Stimulated activated CD4-positive, alpha-beta T cell treated with anti-CD3 and anti-CD28 coated beads, Interleukin-1b, Interleukin-23, amount 100 ng/mL, for 1 hour (primary cell): ENCODE measurements at places on chromosomes 7 and 10.

GRCh38 chr7:83130623-83131545, 31.8 kb downstream of the PCLO start:
- no peak for DNase-seq

GRCh38 chr10:76201962-76202361, 770.5 kb downstream of the LRMDA start:
- DNase-seq: no peak

- DNase-seq: no peak
Observed at GRCh38 chr7:148695953-148696352, 2.8 kb upstream of the CUL1 start.

DNA sequence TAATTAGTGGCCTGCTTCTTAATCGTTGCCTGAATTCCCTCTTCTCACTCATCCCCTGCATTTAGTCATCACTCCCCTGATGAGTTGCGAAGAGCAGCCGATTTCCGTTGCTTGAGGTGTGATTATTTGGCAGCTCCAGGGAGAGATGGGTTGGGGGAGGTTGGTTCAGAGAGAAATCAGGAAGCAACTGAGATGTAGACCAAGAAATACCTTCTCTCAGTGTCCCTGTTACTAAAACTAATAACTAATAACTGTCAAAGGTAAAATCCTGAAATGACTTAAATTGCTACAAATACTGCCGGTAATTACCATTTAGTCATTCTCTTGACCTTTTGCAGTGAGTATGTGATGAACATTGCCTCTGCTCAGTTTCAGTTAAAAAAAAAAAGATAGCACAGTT, 76.9 kb downstream of the ELMO1 start:
- DNase-seq: no peak

- DNase-seq: no peak
Observed at GRCh38 chr10:5573968-5574641, 49.3 kb downstream of the CALML3 start.

GRCh38 chr7:140625908-140626868, 14.4 kb downstream of the DENND2A start:
- DNase-seq: no peak

DNA sequence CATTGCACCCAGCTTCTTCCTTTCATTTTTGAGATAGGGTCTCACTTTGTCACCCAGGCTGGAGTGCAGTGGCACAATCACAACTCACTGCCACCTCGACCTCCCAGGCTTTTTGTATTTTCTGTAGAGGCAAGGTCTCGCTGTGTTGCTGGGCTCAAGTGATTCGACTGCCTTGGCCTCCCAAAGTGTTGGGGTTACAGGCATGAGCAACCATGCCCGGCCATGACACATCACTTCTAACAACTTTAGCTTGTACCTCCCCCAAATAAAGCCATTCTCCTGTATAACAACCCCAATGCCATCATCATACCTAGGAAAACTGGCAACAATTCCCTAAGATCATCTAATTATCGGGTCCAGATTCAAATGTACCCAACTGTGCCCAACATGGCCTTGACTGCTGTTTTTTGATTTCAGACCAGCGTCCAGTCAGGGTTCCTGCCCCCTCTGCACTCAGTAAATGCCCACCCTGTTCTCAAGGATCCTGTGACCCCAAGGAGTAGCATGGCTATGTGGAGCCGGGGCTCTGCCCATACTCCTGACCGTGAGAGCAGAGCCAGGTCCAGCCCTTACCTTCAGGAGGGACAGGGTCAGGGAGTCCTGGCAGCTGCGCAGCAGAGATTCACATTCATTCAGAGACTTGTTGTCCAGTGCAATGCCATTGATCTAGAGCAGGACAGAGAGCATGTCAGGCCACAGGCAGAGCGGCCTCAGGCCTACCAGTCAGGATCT, 102.6 kb downstream of the DLG5 start:
- DNase-seq: no peak

- no peak for DNase-seq
Observed at GRCh38 chr7:134450294-134451000, 8.5 kb downstream of the AKR1B1 start.

DNA sequence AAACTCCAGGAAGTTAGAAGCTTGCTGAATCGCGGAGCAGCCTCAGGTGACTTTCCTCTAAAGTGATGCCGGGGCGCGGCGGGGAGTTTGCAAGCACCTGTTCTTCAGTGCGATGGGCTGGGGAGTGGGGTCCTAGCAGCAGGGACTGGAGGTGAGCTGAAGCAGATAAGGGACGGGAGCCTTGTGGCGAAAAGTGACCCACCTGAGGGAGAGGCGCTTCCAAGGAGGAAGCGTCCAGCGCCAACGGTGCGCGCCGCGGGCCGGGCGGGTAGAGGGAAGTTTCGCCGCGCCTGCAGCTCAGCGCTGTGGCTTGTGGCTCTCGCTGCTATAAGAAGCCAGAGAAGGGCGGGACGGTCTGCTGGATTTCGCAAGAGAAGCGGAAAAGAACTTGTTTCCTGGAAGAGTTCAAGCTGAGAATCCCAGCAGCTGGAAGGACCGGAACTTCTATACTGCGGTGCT, at the start of gene STEAP4:
TSS of gene STEAP4 (minus strand) at position 305 of the 459 bp plus-strand sequence. CDS start 22,625 bp downstream, outside the sequence.
- DNase-seq: no peak

- no peak for DNase-seq
Observed at GRCh38 chr10:79084012-79084971, 15.5 kb downstream of the ZMIZ1 start.

DNA sequence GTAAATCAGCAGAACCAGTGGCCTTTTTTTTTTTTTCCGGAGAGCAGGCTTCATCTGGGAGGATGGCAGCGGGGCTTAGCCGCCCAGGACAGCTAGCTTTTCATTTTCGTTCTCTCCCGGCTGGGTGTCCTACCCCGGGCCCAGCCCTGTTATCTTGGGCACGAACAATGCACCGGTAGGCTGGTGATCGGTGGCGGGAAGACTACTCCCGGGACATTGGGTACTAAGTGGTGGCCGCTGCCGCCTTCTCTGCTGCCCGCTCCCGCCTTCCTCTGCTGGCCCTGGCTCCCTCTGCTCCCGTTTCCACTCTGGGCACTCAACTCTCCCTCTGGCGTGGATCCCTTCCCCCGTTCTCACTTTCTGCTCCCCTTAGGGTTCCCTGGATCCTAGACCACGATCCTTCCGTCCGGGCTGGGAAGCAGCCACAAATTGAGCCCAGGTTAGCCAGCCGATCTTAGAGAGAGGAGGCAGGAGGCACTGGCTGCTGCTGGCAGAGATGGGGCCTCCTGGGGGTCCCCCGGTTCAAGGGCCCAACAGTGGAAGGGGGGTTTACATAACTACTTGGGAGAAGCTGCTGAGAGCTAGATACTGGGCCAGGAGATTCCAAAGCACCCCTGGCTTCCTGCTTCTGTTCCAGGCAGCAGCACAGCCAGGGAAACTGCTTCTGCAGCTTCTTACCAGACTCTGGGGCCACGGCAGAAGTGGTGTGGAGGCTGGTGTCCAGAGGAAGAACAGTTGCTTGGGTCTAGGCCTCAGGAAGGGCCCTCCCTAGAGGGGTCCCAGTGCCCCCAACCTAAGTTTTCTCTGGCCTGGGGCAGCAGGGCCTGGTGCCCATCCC, 1.8 kb downstream of the TLX1 start:
- no peak for DNase-seq

- no peak for DNase-seq
Observed at GRCh38 chr10:132444877-132445351, 47.9 kb downstream of the PWWP2B start.

DNA sequence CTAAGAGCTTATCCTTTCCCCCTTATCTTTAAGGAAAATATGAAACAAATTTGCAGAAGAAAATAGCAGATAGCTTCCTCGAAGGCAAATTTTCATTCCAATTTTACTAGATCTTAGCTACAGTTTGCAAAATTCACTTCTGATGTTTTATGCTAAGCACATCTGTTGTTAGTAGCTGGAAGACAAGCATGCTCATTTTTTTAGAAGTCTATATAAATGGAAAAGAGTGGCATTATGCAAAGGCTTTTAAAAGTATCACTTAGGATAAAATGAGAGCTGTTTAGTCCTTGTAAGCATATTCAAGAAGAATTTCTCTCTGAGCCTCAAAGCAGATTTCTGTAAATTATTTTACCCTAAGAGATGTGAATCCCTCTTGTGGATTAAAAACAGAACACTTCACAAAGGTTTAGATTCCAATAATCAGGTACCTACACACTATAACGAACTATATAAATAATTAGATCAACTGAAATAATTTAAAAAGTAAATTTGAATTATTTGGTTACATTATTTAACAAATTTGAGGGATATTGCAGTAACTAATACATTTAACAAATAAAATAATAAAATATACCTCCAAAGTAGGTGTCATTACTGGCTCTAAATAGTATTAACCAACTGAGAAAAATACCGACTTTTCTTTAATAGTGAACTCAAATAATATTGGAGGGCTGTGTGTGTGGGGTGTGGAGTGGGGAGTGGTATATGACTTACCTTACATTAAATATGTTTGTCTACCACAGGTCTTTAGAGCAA, 307.1 kb downstream of the SEMA3D start:
- no peak for DNase-seq
